ENCODE measurements at places on chromosomes 6 and 20. TPM values are rescaled to one million over a fixed set of nuclear protein-coding genes. Genes with fewer than 3 reads are reported as not detected.

The TRAPPC3L gene
- polyA plus RNA-seq = 0.31 TPM

The LBP gene
- not detected for polyA plus RNA-seq

The TSHZ2 gene
- 15.8 TPM for polyA plus RNA-seq

The KHDC1L gene
- not detected for polyA plus RNA-seq

The EYA2 gene
- 1.3 TPM for polyA plus RNA-seq

The ESR1 gene
- polyA plus RNA-seq = 1.7 TPM

The ADGRF5 gene
- polyA plus RNA-seq = 92.2 TPM

The EBF4 gene
- 48.7 TPM for polyA plus RNA-seq

The PGC gene
- polyA plus RNA-seq = 6.4 TPM

The SLC26A8 gene
- 0.26 TPM for polyA plus RNA-seq

The SLPI gene
- 3.8 TPM for polyA plus RNA-seq

DNA sequence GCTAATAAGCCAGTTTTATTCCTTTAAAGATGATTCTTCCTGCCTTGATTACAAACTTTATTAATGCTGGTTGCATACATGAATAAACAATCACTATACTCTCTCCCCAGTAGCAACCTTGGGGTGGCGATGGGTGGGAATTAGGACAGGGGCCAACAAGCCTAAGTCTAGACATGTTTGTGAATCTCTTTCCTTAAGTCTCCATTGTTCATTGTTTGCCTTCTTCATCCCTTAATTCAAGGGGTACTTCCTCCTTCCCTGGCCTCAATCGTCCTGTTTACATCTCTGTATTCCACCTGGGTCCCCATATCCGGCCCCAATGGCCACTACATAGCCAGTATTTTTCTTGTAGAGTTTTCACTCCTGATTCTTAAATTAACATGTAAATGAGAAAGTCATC is 66.0 kb downstream of the ARHGAP18 start:
- no peak for DNase-seq

DNA sequence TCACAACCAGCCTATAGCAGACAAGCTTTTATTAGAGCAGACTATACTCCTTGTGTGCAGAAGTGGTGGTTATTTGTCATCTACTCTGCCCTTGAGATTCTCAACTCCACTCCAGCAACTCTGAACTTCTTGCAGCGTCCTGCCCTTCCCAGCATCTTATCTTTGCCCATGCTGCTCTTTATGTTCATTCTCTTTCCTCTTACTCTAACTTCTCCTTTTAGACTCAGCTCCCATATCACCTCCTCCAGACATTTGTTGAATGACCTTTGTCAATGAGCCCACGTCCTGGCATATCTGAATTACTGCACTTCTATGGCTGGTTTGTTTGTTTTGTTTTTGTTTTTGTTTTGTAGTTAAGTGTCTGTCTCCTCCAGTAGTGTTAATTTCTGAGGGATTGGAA is 81.2 kb downstream of the KCNQ5 start:
- no peak for DNase-seq

DNA sequence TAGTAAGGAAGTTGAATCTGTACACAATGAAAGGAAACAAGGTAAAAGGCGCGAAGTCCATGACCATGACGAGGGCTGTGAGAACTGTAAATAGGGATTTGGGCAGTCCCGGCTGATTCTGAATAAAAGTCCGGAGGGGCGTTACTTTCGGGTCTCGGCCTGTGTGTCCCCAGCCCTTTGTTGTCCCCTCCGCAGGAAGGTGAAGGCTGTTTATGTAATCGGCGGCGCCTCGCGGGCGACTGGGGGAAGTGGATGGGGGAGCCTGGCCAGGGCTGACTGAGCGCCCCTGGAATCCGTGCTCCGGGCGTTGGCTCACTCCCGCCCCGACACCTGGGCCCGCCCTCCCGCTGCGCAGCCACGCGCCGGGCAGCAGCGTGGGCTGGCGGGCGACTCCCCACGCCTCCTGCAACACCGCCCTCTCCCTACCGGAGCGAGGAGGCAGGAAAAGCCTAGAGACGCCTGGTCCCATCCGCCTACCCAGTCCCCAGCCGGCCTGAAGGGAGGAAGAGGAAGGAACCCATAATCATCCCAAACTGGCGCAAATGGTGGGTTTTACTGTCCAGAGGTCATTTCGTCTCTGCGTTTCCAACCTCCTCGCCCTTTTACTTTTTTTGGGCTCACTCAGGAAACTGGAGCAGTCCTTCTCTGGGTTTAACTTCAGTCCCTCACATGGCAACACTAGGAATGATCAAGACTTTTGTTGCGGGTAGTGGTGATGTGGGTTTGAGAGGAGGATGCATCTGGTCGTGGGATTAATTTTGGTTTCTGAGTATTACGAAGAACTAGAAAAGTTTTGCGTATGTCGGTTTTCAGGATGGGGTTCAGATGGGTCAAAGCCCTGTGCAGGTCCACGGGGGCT is 12.1 kb downstream of the TRIM31 start:
- no peak for DNase-seq

DNA sequence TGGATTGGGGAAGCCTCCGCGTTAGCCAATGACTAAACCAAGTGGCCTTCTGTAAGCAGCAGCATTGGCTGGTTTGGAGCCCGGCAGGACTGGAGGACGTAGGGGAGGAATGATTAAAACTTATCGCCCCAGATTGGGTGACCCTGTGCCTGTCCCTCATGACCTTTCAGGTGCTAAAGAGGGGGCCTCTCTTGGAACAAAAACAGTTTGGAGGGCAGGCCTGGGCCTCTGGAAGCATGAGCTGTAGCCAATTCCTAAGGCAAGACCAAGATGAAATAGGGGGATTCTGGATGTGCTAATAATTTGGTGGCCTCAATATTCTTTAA is 1.4 kb downstream of the GMPR start:
- DNase-seq = no peak

- DNase-seq = no peak
Measured at GRCh38 chr6:132499757-132500156, 13.2 kb downstream of the STX7 start.

- DNase-seq = no peak
Measured at GRCh38 chr6:142376800-142377496, 75.1 kb downstream of the ADGRG6 start.

DNA sequence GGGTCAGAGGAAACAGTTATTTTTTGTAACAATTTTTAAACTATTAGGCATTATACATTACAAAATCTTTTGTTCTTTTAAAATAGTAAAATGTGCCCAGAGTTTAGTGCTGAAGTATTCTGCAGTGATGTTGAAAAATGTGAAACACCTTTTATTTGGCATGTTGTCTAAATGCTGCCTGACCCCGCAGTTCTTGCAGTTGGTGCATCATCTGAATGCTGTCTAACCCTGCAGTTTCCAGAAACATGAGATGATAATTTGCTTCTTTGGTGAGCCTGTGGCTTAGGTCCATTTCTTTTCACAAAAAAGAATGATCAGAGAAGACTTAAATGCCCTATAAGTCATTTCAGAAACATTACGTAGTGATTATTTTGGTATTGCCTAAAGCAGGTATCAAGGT is 82.4 kb downstream of the RNF217 start:
- DNase-seq = no peak

DNA sequence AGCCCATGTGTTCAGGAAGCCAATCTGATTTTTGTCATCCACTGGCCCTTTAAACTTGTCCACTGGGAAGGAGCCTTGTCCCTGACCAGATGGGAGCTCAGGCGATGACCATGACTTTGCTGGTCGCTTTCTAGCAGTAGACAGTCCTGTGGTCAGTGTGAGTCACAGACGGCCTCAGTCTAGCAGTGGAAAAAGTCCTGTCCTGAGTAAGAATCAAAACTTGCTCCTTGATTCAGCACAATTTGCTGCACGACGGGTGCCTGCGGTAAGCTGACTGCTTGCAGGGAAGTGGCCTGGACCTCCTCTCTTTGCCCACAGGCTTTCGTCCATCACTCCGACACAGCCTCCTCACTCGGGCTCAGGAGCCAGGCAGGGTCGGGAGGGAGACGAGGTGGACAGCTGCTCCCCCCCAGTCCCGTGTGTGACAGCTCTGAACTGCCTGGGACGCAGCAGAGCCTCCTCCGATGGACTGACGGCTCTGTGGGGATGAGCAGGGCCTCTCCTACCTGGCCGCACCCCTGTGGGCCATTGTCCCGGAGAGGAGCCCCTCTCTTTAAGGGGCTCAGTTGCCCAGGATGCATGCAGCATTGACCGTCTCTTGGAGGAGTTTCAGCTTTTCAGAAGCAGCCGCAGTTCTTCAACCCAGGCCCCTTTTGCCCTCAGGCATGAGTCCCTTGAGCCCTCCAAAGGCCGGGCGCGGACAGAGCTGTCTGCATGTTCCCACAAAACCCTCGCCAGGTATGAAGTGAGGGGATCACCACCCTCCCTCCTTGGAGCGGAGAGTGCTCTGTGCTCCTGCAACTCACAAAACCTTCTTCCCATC is 209.2 kb downstream of the ANKRD60 start:
- no peak for DNase-seq

DNA sequence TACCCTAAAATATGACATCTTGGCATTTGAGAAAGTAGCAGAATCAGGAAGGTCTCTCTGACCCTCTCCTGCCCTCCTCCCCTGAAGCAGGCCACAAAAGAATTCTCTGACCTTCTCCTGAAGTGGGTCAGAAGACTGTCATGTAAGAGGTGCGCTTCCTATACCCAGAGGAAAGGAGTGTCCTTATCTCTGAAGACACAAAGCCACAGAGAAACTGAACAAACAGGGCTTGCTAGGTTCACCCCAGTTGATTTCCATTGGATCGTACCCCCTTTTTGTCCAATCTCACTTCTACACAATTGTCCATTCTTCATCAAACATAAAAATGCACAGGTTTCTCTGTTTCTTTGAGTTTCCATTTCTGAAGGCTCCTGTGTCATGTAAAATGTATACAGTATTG is 272.0 kb upstream of the SOX4 start:
- DNase-seq = no peak

- no peak for DNase-seq
Measured at GRCh38 chr6:120805276-120805675, 529.0 kb downstream of the TBC1D32 start.

DNA sequence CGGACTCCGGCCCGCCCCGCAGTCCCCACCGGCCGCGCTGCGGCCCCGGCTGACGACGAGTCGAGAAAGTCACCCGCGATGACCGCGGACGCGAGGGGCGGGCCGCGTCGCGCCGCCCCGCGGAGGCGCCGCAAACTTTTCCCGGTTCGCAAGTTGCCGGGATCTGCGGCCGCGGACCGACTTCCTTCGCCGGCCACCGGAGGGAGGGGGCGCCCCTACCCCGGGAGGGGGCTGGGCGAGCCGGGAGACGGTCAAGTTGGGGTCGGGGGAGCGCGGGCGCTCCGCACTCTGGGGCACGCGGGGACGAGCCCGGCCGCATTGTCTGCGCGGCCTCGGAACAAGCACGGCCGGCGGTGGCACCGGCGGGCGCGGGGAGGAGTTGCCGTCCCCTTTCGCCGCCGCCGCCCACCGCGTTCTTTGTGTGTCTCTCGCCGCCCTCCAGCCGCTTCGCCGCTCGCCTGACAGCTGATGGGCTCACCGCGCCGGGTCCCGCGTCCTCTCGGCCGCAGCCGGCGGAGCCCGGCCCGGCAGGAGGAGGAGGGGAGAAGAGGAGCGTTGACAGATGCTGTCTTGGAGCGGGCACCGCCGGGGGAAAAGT is 131.6 kb downstream of the OGFRL1 start:
- peak; percentile 66 for DNase-seq

DNA sequence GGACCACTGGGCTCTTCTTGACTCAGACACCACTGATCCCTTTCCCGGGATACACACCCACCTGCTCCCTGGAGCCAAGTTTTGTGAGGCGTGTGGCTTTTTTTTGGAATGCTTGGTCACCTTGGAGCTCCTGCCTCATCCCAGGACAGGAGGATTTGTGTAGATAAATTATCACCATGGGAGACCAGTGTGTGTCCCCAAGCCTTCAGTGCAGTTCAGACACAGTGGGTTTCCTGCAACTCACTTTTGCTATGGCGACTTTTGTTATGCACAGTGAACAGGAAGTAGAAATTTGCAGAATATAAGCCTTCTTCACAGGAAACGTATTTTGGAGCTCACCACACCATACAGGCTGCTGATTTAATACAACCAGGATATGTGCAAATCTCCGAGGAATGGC is 357.4 kb downstream of the PAX1 start:
- no peak for DNase-seq

DNA sequence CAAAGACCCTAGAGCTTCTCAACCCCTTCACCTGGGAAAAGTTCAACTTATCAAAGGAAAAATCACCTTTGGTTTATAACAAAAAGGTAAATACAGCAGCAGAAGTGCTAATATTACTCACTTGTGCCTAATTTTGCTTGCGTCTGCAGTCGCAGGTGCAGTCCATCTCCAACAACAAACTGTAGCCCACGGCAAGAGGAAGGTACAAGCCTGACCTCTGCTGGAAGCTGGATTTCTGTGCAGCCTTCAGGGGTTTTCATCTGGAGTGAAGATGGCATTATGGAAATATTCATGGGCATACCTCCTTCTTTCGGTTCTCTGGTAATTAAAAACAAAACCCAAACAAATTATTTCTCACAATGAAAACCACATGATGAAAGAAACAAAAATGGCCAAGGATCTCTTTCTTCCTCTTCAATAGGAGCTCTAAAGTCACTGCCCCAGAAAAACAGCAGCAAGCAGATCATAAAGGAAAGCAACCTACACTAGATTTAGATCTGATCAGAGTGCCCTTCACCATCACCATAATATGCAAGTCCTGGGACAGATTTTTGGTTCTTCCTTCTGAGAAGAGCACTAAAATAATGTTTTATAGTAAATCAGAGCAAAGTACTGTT is 7.8 kb downstream of the UBE3D start:
- DNase-seq = no peak

DNA sequence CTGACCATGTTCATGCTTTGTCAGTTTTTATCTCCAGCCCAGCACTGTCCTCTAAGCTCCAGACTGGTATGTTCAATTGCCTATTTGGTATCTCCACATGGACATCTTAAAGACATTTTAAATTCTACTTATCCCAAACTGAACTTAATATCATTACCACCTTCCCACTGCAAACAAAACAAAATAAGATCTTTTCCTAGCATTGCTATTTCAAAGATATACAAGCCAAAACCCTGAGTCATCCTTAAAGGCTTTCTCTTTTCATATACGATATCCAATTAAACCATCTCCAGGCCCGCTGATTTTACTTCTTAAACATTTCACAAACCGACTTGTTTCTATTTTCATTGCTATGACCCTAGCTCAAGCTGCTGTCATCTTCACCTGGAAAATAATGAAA is 35.1 kb upstream of the HS3ST5 start:
- no peak for DNase-seq

GRCh38 chr20:57911512-57912226 is 201.9 kb upstream of the PMEPA1 start:
- DNase-seq = no peak

DNA sequence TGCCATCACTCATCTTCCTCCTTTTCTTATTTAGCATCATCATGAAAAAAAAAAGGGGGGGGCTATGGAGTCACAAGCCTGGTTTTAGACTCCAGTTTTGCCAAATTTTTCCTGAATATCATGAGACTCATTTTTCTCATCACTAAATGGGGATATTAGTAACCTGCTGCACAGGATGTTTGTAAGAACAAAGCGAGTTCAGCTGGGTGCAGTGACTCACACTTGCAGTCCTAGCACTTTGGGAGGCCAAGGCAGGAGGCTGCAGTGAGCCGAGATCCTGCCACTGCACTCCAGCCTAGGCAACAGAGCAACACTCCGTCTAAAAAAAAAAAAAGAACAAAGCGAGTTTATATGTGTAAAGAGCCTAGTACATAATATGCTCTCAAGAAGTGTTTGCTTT is 82.8 kb downstream of the TFAP2A start:
- DNase-seq = no peak

All from right lung (tissue), 10 donors.